ENCODE measurements at places on chromosomes 1 and 21.

DNA sequence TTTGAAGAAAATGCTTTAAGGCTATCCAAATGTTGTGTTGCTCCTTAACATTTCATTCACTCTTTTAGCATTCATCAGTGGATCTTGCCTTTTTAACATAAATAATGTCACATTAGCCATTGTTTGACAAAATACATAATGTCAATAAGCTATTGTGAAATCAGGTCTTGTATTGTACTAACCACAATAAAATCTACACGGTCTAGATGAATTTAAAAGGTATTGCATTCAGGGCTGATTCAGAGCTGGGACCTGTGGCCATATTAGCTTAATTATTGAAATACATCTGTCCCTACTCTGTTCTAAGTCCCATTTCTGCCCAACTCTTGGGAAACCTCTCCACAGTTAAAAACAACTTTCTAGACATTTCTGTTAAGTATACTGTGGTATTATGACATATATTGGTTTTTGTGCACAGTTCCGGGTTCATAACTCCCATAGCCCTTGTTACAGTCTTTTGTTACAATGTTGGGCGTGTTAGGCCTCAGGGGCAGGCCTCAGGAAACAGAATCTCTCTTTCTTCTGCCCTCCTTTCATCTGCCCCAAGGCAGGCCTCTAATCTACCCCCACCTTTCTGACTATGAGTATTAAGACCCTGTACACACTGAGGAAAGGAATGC is 44.7 kb upstream of the CITED4 start:
- DNase-seq = no peak

DNA sequence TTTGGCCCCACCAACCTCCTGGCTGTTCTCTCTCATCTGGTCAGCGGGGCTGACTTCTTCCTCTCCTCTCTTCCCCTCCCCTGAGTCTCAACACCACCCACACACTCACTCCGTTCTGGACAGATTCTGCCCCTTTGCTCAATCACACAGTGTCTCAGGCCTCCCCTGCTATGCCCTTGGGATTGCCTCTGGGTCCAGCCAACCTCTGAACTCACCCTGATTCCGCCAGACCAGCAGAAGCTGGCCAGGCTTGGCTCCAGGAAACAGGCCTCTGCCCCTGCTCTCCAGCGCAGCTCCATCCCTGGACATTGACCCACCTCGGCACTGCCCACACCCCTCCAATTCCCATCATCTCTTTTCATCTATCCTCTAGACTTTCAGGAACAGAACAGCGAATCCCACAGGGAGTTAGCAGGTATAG is 22.1 kb downstream of the AHDC1 start:
- no peak for DNase-seq

DNA sequence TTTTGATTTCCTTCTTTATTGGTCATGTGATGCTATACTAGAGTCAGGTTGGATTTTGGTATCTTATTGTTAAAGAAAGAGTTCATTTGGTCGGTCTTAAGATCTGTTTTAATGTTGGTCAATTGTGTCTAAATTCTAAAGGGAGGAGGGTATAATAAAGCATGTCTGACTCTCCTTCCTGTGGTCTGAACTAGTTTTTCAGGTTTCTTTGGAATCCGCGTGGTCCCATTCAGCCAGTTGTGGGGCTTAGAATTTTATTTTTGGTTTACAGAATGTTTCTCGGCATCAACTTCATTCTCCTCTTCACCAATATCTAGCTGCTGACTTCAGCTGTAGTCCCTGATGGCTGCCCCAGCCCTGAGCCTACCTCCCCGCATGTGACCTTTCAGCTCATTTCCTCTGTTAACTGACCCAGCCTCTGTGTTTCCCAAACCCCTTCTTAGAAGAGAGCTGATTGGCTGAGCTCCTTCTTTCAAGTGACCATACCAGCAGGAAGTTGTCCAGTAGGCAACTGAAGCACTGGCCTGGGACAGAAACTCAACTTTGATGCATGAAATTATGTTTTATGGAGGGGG is 8.7 kb upstream of the MYOC start:
- no peak for DNase-seq

GRCh38 chr1:165734906-165735305 is 33.8 kb downstream of the TMCO1 start:
- no peak for DNase-seq

Data from chondrocyte (in vitro differentiated cells).